ENCODE measurements at places on chromosomes 1 and 21.

DNA sequence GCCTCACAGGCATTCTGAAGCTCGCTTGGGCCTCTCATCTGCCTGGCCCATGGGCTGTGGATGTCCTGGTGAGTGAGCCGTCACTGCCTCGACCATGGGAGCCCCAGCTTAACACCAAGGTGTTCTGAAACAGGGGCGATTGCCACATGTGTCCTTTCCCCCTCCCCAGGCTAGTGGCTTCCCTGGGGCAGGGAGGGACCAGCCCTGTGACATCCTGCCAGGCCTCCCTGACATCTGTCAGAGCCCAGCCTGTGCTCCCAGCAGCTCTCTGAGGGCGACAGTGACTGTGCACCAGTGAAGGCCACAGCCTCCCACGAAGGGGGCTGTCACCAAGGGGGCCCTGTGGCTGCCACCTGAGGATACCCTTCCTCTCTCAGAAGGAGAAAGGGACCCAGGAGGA is 35.9 kb upstream of the CCDC27 start:
- DNase-seq: no peak

- no peak for DNase-seq
Observed at GRCh38 chr1:17070163-17070525, 16.3 kb upstream of the SDHB start.

DNA sequence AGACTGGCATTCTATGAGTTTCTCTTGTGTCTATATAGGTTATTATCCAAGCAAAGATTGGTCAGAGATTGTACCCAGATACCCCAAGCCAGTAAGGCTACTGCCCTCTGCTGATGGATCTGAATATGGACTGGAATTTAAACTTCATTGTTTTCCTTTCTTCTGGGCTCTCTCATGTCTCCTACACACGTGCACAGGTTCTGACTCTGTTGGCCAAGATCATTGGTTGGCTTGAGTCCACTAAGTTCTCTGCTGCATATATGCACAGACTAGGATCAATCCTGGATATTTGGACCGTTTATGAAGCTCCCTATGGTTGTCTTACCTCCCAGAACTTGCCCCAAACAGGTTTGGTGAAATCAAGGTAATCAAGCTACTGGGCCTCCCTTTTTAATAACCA is 69.7 kb downstream of the CC2D1B start:
- DNase-seq: no peak

- DNase-seq: no peak
Observed at GRCh38 chr1:212467843-212468482, 35.2 kb downstream of the NENF start.

DNA sequence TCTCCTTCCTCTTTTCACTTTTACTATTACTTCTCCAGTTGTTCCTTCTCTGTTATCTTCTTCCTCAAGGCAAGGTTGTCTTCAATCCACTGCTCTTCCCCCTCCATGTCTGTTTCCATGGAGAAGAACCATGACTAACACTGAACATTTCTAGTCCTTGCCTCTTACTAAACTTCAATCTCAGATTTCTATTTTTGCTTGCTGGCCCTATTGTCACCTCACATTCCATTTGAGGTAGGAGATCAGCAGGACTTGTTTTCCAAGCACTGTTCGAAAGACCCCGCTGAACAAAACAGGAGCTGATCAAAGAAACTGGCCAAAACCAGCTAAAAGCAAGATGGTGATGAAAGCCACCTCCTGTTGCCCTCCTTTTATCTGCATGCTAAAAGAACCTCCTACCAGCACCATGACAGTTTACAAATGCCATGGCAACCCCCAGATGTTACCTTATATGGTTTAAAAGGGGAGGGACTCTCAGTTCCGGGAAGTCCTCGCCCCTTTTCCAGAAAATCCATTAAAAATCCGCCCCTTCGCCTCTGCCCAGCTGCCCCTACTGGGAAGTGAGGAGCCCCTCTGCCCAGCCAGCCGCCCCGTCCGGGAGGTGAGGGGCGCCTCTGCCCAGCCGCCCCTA is 22.6 kb downstream of the GON4L start:
- DNase-seq: no peak

GRCh38 chr1:32972814-32973428 is 8.3 kb upstream of the RNF19B start:
- peak; percentile 61 for DNase-seq
